ENCODE measurements at places on chromosomes 6 and 20. TPM values are rescaled to one million over a fixed set of nuclear protein-coding genes. Genes with fewer than 3 reads are reported as not detected.
A peak's percentile ranks its signal among the peaks of the same experiment; 100 is the strongest.

DNA sequence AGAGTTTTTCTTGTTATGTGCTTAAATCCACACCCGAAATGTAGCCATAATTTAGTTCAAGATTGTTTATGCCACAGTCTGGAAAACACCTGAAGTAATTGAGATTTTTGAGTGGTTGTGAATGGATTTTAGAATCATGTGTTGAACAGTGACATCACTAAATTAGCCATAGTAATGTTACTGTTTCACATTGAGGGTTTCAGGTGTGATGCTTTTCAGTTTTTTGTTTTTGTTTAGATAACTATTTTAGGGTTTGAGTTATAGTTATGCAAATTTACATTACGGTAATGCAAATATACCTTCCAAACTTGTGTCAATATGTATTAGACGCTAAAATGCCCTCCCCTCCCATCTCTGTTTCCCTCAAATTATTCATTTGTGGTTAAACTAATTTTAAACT lies 22.9 kb downstream of the QKI start:
- DNase-seq: no peak

GRCh38 chr6:116866281-116866871 lies 10.7 kb upstream of the RFX6 start:
- DNase-seq: peak; percentile 12

DNA sequence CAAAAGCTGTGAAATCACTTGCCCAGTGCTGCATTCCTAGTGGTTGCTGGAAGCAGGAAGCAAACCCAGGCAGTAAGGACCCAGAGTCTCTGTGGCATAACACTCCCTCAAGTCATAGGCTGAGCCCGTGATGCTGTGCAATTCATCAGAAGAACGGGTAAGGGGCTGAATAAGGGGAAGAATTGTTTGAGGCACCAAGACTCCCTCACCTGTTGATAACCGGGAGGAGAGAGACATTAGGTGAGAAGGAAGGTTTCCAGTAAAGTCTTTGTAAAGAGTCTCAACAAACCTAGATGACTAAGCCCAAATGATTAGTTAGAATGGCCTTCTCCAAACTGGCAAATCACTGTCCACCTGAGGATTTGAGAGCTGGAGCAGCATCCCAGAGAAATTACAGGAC lies 18.3 kb downstream of the ENPP3 start:
- DNase-seq: no peak

GRCh38 chr20:63642527-63643247 lies 10.5 kb downstream of the STMN3 start:
- peak; percentile 53 for DNase-seq

DNA sequence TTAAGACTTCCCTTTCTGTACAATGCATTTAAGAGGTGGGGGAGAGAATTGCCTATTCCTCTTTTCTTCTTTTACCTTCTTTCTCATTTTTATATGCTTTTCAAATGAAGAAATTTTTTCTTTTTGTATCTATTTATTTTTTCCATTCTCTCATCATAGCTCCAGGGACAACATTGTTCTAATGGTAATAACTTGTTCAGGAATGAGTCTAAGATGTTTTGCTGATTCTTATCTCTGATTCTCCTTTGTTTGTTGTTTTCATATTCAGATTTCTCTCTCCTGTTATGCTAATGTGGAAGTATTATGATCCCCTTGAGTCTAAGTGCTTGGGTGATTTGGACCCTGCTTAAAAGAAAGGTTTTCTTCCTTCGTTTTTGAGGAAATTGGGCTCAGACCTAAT lies 451.6 kb downstream of the CDKAL1 start:
- no peak for DNase-seq

DNA sequence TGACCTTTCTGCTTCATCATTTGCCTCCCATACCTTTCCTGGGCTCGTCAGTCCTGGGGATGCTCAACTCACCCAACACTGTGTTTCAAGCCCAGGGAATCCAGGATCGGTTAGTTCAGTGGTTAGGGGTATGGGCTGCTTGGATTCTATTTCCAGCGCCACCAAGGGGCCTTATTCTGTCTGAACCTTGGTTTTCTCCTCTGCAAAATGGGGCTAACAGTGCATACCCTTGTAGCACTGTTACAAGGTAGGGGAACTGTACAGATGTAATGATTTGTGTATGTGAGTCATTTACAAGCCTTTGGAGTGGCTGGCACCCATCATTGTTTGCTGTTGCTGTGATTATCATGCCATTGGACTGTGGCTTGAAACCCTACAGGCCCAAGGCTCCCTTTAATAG lies 14.5 kb upstream of the CSNK2A1 start:
- no peak for DNase-seq

- no peak for DNase-seq
Observed at GRCh38 chr20:17795501-17796071, 95.8 kb downstream of the BANF2 start.

DNA sequence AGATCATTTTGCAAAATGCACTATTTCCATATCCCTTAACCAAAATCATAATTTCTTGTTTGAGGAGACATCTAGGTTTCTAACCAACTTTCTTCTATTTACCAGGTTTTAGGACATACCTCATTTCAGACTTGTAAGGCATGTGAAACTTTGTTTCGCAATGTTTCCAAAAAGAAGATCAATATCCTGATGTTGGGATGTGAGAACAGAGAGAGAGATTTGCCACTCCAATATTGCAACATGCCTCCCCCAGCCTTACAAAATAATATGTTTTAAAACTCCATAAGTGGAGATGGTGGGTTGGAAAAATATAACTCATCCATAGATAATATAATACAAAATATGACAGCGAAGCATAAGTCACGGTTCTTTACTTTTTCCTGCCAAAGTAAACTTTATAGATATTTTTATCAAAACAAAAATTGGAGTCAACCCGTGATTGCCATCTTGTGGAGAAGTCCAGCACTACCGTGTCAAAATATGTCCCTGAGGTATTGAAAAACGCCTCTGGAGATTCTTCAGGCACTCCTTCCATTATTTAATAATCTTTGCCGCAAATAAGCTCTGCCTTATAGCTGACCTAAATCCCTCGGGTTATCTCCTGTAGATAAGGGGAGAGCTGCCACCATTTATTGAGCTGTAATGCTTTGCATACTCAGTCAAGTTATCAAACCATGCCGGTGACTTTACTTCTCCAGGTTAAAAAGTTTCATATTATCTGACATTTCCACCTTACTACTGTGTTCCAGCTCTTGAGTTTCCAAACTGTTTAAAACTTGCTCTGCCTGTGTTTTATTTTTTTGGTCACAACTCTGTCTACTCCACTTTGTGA lies 534.2 kb downstream of the HACE1 start:
- DNase-seq: peak; percentile 50

GRCh38 chr6:10556589-10556988 lies 35.4 kb downstream of the GCNT2 start:
- DNase-seq: no peak

DNA sequence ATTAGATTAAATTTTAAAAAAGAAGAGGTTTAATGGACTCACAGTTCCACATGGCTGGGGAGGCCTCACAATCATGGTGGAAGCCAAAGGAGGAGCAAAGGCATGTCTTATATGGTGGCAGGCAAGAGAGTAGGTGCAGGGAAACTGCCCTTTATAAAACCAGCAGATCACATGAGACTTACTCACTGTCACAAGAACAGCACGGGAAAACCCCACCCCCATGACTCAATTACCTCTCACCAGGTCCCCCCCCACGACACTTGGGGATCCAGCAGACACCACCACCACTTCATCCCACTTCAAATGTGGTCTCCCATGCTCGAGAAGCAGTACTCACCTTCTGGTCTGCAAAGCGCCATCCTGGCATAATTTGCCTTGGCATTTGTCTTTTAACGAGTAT lies 24.6 kb downstream of the MTFR2 start:
- DNase-seq: no peak

GRCh38 chr6:96812077-96812703 lies 25.1 kb downstream of the GPR63 start:
- DNase-seq: no peak

DNA sequence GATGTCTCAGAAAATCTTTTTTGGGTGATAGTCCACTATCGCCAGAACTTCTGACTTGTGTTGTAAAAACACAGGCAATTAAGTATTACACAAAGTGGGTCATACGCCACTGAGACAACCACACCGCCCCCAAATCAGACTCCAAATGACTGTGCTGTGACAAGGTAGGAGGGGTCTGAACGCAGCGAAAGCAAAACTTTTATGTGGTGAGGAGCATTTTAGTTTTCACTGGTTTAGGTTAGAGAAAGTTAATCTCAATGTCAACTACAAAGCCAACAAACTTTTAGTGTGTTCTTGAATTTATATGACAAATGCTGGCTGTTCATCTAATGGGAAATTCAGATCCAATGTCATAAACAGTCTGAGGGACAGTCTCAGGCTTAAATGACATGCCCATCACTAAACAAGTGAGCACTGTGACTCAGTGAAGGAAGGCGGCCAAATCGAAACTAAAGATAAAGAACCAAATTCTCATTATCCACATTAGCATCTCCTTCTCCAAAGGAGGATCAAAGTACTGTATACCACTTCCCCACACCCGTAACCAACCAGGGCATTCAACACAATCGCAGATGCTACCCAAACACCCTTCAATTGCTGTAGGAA lies 186.7 kb downstream of the GJA10 start:
- DNase-seq: peak; percentile 54

DNA sequence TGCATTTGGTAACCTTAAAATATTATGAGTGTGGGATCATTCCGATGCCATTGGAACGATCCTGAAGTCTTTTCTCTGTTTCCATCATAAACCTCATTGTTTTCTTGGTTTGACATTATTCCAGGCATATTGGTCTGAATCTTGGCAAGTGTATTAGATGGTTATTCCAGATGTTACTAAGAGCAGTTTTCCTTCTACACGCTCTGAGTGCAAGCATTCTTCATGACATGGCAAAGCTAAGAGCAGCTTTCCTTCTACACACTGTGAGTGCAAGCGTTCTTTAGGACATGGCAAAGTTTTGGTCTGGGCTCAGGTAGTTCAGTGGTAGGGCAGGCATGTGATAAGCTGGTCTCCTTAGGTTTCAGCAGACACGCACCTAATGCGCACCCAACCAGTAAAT lies 53.0 kb downstream of the SMOC2 start:
- no peak for DNase-seq

DNA sequence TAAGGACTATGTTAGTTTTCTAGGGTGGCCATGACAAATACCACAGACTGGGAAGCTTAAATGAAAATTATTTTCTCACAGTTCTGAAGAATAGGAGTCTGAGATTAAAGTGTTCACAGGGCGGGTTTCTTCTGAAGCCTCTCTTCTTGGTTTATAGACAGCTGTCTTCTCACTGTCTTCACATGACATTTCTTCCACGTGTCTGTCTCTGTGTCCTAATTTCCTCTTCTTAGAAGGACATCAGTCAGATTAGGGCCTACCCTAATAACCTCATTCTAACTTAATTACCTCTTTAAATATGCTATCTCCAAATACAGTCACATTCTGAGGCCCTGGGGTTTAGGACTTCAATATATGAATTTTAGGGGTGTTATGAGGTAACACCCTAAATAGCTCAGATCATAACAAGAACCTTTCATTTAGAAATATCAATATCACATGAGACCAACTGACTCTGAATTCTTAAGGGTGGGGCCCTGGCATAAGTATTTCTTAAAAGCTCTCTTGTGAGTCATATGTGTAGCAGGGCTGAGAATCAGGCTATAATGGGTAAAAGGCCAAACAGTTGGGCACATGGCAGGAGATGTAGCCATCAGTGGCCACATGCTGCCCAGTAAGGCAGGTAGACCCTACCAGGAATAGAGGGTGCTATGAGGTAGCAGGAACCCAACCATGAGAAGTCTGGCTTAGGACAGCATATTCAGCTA lies 62.0 kb upstream of the TENT5A start:
- DNase-seq: no peak

GRCh38 chr6:16316741-16317251 lies 78.4 kb downstream of the GMPR start:
- DNase-seq: no peak

GRCh38 chr20:40538131-40538530 lies 150.9 kb downstream of the MAFB start:
- no peak for DNase-seq

GRCh38 chr20:57711311-57711712 lies 1.5 kb upstream of the PMEPA1 start:
- DNase-seq: no peak

- DNase-seq: peak; percentile 93
Observed at GRCh38 chr6:41734666-41735426, 562 bp downstream of the TFEB start.

GRCh38 chr6:41670703-41671360 lies 32.6 kb downstream of the MDFI start:
- DNase-seq: no peak

DNA sequence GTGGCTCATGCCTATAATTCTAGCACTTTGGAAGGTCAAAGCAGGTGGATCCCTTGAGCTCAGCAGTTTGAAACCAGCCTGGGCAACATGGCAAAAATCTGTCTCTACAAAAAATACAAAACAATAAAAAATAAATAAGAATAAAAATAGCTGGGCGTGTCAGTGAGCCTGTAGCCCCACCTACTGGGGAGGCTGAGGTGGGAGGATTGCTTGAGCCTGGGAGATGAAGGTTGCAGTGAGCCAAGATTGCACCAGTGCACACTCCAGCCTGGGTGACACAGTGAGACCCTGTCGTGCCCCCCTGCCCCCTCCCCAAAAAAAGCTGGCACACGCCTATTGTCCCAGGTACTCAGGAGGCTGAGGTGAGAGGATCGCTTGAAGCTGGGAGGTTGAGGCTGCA lies 35.1 kb upstream of the SRPK1 start:
- DNase-seq: no peak

The EPPIN gene
- total RNA-seq: not detected

The XKR7 gene
- total RNA-seq: under 0.01 TPM

The DYNLT2 gene
- not detected for total RNA-seq

The NOX3 gene
- not detected for total RNA-seq

The OXT gene
- total RNA-seq: not detected

The ZBTB12 gene
- total RNA-seq: 6.4 TPM

The IDH3B gene
- 1.8 TPM for total RNA-seq
